Right ventricle myocardium superior (tissue), 1 donor: ENCODE measurements at places on chromosomes 2 and 18. TPM values are rescaled to one million over a fixed set of nuclear protein-coding genes. Genes with fewer than 3 reads are reported as not detected.
A peak's percentile ranks its signal among the peaks of the same experiment; 100 is the strongest.

DNA sequence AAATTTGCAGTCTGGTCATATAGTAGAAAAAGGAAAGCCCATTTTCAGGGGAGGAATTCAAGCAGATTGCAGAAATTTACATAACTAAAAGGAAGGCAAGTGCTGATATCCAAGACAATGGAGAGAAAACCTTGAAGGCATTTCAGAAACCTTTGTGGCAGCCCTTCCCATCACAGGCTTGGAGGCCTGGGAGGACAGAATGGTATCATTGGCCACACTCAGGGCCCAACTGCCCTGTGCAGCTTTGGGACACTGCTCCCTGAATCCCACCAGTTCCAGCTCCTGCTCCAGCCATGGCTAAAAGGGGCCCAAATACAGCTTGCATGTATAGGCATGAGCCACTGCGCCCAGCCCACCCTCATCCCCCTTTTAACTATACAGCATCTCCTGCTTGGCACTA is 81.1 kb upstream of the NYAP2 start:
- DNase-seq: no peak

DNA sequence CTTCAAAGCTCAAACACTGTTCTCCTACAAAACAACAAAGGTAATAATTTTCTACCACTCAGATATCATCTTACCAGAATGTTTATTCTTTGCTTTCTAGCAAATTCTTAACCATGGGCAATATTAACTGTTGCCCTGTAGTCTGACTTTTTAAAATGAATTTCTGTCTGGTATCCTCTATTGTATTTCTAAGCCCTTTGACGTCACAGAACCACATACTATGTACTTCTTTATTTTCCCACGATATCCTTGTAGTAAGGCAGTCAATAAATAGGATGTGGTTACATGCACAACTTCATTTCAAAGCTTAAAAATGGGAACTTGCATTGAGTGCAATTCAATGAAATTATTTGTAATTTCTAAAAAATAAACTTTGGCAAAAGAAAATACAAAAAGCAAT is 58.7 kb downstream of the THADA start:
- no peak for DNase-seq

- DNase-seq: no peak
Observed at GRCh38 chr2:30729031-30729430, 78.2 kb downstream of the CAPN13 start.

DNA sequence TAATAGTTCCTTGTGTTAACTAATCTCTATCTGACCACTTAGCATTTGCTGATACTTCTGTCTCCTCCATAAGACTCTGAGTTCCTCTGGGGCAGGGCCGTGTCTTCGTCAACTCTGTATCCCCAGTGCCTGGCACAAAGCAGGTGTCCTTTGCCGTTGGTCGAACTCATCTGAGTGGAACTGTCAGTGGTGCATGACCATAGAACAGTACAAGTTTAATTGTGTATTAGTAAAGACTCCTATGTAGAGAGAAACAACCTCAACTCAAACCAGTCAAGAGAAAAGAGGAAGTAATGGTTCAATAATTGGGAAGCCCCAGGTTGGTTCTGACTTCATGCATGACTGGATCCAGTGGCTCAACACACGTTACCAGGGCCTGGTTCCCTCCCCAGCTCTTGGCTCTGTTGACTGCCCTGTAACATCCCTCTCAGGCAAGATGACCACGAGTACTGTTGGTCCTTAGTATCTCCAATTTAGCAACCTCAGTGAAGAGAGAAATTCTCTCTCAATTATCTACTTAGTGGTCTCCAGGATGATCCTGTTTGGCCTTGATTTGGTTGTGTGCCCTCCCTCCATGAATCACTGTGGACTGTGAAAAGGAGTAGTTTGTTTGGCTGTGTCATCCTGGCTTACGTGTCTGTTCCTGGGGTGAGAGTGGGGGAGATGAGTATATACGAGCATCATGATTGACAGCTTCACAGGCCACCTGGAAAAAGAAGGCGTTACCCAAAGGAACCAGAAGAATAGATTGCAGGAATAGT is 58.5 kb upstream of the MSH6 start:
- no peak for DNase-seq

GRCh38 chr2:120930236-120930635 is 194.6 kb downstream of the GLI2 start:
- DNase-seq: no peak

- DNase-seq: peak; percentile 86
Observed at GRCh38 chr2:70861777-70862625, 26.4 kb upstream of the CD207 start.

DNA sequence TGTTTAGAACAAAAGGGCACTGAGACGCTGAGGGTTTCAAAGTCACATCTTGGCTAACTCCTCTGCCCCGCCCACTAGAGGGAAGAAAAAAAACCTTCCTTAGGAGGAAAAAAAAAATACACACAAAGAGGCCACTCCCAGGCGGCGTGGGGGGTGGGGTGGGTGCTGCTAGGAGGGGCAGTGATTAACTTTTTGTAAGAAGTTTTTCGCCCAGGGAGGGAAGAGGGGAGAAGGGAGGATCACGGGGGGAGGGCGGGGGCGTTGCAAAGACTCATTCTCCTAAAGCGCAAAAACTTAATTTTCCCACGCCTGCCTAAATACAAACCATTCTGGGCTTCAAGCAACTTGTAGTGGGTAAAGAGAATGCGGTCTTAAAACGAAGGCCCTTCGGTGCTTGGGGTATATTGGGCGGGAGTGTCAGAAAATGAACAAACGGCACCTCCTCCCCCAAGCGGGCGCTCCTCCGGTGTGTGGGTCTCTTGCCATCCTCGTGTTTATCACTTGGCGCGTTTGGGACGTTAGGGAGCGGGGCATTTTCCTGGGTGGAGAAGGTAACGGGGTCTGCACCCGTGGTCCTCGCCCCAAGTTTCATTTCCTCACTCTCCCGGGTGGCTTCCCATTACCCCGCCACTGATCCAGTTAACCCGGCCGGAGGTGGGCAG is 1.7 kb downstream of the CXCR4 start:
- peak; percentile 69 for DNase-seq

DNA sequence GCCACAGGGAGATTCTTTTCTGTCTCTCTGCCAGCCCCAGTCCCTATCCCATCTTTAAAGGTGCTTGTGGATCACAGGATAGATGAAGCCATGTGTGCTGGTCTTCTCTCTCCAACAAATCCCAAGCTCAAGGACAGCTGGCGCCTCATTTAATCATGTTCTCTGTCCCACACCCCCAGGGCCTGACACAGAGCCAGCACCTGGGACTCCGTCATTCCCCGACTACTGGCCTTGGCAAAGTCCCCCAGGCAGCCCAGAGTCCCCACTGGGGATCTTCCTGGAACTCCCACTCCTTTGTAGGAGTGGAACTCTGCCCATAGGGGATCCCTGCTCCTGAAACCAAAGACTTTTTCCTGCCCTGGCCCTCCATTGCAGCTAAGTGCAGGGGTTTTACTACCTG is 60.8 kb downstream of the MTHFD2 start:
- DNase-seq: no peak

DNA sequence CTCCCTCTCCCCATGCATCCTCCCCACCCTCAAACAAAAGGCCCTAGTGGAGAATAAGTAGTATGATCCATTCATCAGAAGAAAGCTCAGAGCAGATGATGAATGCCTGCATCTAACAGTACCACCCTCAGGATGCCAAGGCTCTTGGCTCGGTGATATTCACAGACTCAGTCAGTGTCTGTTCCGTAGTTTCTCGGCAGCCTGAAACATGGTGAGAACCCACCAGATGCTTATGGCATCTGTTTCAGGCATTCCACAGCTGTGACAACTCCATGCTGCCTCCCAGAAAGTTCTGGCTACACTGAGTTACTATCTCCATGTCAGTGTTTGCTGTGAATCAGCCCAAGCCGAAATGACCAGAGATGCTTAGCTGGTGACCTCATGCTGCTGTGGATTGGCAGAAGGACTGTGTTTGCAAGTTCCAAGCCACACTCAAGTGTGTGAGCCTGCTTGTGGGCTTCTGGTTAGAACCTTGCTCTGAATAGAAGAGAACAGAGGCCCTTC is 83.9 kb downstream of the WDSUB1 start:
- DNase-seq: no peak

DNA sequence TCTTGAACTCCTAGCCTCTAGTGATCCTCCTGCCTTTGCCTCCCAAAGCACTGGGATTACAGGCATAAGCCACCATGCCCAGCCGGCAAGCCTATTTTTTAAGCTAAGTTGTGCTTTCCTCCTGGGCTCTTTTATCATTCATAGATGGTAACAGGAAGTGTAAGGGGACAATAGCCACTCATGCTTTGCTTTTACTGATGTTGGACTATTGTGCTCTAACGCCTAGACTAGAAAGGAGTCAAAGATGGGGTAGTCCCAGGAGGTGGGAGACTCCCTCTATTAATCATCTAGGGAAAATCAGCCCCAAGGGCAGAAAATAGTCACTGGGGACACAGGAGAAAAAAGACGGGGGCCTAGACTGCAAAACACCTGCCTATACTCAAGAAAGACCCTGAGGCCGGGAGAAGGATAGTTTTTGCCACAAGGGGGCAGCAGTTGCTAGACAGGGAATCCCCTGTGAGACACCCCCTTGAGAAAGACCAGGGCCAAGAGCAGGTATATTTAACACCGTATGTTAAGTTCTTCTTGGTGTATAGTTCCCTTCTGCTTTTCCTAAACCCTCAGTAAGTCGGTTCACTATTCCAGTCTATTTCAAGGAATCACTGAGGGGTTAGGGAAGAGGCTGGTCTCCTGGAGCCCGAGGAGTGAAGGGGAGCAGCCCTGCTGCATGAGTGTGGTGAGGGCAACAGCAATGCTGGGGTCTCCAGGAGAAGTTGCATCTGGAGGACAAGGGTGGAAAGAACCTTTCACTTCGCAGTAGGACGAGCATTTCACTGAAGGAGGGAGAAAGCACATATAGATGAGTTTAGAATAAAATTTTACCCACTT is 2.1 kb upstream of the CXCR1 start:
- peak; percentile 50 for DNase-seq

- DNase-seq: no peak
Observed at GRCh38 chr2:48694149-48694548, 61.4 kb downstream of the LHCGR start.

DNA sequence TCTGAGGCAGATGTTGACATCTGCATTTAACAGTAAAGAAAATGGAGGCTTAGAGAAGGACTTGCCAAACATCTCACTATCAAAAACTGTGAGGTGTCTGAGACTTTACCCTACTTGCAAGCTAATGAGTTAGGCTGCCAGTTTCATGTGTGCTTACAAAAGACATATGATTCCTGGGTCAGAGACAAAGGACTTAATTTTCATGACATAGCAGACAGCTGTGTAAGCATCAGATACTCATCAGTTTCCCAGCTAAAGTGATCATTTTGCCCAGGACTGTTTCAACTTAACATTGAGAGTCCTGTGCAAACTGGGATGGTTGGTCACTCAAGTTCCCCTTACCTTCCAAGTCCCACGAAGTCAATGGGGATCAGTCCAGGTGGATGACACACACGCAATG is 18.9 kb upstream of the DAPL1 start:
- no peak for DNase-seq

- DNase-seq: no peak
Observed at GRCh38 chr2:182230561-182230960, 196.3 kb downstream of the PDE1A start.

DNA sequence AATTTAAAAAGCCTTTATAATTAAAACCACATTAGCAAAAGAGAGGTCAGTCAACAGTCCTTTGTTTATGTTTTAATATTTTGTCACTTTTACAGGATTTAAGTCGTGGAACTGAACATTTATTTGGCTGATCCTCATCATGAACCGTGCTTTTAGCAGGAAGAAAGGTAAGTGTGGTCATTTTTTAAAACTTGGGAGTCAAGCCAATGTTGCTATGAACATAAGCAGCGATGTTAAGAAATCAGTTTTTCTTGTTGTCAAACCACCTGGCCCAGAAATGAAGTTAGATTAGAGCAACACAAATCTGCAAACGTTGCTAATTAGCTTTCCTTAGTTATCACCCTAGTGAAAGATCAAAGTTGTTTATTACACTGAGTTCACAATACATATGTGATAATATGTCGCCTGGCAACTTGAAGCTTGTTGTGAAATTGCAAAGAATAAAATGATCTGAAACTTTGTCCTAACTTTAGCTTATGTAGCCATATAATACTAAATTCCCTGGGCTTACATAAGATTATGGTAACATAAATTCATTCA is 186.0 kb downstream of the GULP1 start:
- no peak for DNase-seq

Gene SERPINB4
- total RNA-seq: not detected

DNA sequence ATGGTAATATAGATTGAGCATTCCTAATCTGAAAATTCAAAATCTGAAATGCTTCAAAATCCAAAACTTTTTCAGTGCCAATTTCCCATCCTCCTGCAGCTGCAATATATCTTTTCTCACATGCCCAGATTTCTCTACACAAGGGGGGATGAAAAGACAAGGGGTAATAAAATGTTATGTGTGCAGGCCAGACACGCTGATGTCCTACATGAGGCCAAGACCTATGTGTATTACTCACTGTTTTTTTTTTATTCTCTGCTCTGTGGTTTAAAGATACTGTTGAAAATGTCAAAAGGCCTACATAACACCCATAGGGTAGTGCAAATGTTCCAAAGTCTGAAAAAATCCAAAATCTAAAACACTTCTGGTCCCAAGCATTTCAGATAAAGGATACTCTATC is 41.2 kb upstream of the CWC22 start:
- DNase-seq: no peak

GRCh38 chr2:177239932-177240630 is 24.4 kb downstream of the NFE2L2 start:
- no peak for DNase-seq

GRCh38 chr18:44895176-44895798 is 214.6 kb downstream of the SETBP1 start:
- DNase-seq: peak; percentile 46

DNA sequence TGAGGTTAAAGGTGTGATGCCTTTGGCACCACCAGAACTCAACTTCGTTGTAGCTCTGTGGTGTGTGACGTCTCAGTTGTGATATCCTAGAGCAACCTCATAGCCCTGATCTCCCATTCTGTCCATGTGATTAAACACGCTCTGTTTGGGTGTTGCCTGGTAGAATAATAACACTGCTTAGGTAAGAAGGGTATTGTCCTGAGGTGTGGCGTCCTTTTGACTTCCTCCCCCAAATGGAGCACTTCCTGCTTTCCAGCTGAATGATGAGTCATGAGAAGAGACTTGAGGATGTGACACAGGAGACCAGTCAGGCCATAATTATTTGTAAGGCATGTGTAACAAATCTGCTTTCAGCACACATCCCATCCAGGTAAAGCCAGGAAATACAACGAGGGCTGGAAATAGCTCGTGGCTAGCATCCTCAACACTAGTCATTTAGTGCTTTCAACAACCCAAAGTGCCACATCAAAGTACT is 100.7 kb downstream of the RAPGEF4 start:
- no peak for DNase-seq

DNA sequence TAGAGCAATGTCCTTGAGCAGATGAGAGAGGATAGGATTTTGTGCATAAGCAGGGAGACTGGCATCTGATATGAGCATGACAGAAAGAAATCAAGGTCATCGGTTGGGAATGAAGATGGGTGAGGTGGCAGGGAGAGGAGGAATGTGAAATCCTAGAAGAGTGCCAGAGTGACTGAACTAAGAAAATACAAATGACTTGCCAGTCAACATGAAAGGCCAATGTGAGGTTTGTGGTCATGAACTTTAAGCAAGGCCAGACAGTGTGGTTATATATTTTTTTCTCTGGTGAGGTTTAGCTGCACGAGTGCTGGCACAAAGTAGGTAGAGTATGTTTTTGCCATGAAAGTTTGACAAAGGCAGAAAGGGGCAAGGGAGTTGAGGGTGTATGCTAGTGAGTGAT is 21.2 kb downstream of the QPCT start:
- DNase-seq: no peak
